ENCODE measurements at places on chromosomes 13 and 19. TPM values are rescaled to one million over a fixed set of nuclear protein-coding genes. Genes with fewer than 3 reads are reported as not detected.
A peak's percentile ranks its signal among the peaks of the same experiment; 100 is the strongest.

DENND1C gene
- total RNA-seq = 0.17 TPM

SIGLEC12 gene
- not detected for total RNA-seq

IL4I1 gene
- total RNA-seq = not detected

DNA sequence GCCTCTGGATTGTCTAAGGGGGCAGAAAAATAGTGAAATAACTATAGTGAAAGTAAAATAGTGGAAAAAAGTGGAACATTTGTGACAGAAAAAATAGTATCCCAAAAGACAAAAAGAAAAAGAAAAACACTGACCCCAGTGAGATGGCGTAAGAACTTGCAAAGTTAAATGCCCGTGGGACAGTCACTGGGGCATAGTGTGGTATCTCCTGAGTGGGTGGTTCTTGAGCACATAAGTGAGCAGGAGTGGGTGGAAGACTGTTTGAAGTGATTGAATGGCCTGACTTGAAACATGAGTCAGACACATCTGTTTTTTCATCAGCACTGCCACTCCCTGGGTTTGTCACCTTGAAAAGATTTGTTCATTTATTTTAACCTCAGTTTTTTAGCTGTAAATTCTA is 2.5 kb downstream of the ZNF430 start:
- DNase-seq = no peak

GRCh38 chr13:89609318-89609717 is 1738.2 kb upstream of the MIR17HG start:
- no peak for DNase-seq

DNA sequence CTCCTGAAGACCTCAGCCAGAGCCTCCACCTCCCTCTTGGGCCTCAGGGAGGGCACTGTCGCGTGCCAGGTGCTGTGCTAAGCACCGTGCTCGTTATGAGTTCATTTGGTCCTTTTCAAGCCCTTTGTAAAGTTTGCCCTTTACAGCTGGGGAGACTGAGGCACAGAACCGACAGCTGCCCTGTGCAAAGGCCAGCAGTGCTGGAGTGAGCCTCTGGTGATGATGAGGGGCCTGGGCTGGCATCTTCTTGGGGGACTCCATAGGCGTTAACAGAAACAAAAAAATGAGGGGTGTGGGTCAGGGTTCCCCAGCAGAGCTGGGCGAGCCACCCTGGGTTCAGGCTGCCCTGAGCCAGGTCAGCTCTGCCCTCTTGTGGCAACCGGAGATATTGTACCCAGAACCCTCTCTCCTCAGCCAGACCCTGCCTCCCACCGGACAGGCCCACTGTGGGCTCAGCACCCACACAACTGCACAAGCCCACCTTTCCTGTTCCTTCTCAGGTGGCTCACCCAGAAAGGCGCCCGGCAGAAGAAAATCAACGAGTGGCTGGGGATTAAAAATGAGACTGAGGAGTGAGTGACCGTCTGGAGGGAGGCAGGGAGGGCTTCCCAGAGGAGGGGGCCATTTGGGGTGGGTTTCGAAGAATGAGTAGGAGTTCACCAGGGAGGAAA is 5.5 kb upstream of the IFI30 start:
- no peak for DNase-seq

DNA sequence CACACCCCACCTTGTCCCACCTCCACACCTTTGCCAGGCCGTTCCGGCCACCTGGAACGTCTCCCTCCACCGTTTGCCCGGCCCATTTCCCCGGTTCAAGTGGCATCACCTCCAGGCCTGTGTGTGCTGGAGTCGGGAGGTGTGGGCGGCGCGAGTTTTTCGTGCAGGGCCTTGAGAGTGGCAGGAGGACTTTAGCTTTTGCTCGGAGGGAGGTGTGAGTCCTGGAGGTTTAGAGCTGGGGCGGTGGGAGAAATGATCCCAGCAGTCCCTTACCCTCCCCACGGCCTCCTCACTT is 4.3 kb upstream of the PALM start:
- no peak for DNase-seq

GRCh38 chr13:25453850-25454365 is 82.1 kb downstream of the ATP8A2 start:
- DNase-seq = peak; percentile 26

LILRB5 gene
- not detected for total RNA-seq

All from NCI-H460 (cell line).